ENCODE measurements at places on chromosomes 6 and 20.

GRCh38 chr6:73556836-73557235 is 36.0 kb upstream of the EEF1A1 start:
- DNase-seq = no peak

- peak; percentile 74 for DNase-seq
Observed at GRCh38 chr6:81753711-81754577, 1.5 kb upstream of the TENT5A start.

- no peak for DNase-seq
Observed at GRCh38 chr20:39066471-39067242, 104.5 kb downstream of the DHX35 start.

GRCh38 chr6:7115543-7116231 is 7.9 kb downstream of the RREB1 start:
- DNase-seq = no peak

DNA sequence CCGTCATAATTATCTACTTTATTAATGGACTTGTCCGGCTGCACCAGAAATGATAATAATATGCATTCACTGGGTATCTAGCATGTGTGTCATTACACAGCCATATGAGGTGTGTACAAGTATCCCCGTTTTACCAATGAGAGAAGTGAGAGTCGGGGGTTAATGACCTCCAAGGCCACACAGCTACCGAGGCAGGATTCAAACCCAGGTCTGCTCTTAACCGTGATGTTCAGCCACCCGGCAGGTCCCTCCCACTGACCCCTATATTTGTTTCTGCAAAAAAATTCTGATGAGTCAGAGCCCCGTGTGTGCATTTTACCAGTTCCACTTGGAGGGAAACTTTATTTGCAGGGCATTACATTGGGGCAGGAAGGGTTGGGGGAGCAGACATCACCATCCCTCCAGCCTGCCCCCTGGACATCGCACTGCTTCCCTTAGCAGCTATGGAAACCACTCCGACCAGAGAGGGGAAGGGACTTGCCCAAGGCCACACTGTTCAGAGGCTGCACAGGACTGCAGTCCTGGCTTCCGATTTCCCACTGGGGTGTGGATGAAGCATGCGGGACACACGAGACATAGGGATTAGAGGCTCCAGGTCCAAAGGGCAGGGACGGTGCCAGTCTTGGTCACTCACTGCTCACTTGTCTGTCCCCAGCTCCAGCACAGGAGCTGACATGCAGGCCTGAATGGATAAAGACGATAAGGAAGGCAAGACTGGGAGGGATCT is 10.1 kb upstream of the SRC start:
- no peak for DNase-seq

- DNase-seq = no peak
Observed at GRCh38 chr6:5869261-5869660, 137.5 kb downstream of the NRN1 start.

DNA sequence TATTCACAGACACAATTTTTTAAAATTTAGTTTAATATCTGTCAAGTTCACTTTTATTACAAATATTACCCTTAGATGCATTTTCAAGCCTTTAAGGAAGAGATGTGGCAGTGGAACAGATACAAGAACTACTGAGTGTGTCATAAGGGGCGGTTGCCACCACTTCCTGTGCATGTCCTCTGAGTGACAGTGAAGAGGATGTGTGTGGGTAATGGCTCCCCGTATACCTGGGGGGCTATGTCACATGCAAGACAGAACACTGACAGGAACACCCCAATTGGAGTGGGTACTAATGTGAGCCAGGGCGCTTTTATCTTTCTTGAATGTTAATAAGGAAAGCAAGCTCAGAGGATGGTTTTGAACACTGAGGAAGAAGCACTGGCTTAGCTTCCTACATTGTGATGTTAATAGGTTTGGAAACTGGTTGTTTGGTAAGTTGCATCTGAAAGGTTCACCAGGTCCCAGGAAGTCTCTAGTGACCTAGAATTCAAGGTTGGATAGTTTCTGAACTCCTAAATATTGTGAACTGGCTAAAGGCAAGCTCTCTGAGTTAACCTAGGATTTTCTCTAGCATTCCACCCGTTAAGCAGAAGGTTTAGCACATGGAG is 83.4 kb upstream of the ASF1A start:
- peak; percentile 53 for DNase-seq

DNA sequence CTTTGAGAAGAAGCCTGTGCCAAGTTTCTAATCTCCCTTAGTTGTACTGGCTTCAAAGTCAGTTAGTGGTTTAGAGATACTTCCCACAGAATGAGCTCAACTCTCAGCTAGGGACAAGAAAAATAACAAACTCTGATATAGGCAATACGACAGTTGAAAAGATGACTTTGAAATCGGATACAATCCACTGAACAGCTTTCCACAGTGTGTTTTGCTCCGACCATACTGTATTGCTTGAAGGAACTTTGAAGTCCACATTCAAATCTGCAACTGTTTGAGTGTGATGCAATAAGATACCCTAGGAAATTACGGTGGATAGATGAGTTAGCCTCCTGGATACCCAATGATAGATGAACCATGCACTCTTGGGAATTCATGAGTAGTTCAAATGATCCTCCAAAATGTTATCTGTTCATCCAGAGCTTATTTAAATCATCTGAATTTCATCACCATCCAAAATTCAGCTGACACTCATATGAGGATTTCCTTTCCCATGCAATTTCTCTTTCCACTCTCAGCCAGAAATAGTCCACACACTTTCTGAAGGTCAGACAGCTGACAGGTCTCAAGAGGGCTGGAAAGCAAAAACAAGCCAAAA is 443.8 kb downstream of the HAO1 start:
- no peak for DNase-seq

- DNase-seq = no peak
Observed at GRCh38 chr6:44967481-44967880, 360.6 kb upstream of the RUNX2 start.

GRCh38 chr6:4185419-4185818 is 50.0 kb upstream of the ECI2 start:
- no peak for DNase-seq

- no peak for DNase-seq
Observed at GRCh38 chr6:24520929-24521546, 26.3 kb downstream of the ALDH5A1 start.

DNA sequence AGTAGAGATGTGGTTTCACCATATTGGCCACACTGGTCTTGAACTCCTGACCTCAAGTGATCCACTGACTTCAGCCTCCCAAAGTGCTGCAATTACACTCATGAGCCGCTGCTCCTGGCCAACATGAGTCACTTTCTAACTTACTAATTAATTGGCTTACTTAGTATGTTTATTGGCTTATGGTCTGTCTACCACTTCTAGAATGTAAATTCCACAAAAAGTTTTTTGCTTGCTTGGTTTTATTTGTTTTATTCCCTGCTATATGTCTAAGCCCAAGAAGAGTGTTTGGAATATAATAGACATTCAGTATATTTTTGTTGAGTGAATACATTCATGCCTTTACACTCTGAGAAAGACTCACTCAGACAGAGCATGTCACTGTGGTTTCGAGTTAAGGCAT is 86.0 kb downstream of the SAMD3 start:
- no peak for DNase-seq

DNA sequence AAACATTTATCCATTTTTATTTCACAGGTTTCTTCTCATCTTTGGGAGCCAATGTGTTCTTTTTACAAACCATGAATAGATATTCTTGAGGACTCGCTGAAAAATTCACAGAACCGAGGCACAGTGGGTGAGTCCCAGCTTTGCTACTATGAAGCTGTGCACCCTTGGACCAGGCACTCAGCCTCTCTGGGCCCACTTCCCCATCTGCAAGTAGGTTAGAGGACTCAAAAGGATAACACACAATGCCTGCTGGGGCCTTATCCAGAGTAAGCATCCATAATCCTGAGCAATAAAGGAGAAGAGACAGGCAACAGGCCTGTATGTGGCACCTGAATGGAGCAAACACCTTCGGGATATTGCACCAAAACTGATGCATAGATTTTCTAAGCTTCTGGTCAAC is 153.3 kb downstream of the PREX1 start:
- DNase-seq = no peak

GRCh38 chr6:138007014-138007472 is 100.2 kb downstream of the PERP start:
- no peak for DNase-seq

DNA sequence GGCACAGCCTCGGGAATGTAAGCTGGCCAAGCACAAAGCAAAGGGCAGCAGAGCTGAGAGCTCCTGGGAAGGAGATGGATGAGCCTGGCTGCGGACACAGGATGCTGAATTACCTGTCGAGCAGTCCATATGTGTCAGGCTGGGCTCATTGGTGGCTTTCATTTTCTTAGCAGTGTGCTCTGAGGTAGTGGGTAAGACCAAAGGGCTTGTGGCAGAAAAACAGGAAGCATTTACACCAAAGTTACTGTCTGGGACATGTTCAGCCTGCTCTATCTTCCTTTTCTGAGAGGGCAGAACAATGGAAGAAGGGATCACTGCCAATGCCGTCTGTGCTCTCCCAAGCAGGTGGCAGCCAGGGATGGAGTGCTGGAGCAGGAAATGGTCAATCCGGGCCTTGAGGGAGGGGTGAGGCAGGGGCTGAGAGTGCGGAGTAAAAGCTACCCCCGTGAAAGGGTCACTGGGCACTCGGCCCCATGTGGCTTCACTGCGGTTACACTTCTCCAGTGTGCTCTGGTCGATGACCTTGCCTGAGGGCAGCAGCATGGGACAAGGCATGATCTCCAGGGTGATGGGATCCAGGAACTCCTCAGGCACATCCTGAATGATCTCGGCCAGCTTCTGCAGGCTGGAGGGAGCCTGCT is 36.9 kb upstream of the AVP start:
- DNase-seq = no peak

DNA sequence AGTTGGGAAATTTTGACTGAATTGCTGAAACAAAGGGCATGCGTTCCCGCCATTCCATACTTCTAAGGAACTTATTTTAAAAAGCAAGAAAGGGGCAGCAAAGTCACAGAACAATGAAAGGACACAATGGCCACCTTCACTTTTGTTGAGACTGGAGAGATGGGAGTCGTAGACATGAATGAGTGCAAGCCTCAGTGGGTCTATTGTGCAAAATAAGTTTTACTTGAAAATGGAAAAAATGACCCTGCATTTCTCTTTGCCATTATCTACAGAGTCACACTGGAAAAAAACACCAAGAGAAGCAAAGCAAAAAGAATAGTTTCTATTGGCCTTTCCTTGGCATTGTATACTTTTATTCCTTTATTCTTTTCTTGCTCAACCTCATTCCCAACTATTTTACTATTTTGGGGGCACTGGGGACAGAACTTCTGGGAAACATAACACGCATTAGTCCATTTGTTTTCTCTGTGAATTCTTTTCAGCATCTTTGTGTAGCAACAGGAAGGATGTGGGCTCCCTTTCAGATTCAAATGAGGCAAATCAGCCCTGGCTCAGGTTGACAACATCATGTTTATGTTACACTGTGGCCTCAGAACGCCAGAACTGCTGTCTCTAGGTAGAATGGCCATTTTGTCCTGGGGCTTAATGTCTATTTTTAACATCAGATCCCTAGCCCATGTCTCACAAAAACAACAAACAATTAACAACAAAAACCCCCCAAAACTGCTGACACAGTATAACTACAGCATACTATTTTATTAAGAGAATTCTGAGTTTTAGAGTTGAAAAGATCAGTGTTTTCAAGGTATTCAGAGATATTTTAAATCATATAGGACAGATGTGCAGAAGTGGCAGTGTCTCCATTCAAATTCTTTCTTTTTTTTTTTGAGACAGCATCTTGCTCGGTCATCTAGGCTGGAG is 122.2 kb downstream of the FYN start:
- no peak for DNase-seq

- no peak for DNase-seq
Observed at GRCh38 chr6:68108233-68108835, 526.7 kb upstream of the ADGRB3 start.

GRCh38 chr6:79082304-79082703 is 4.2 kb upstream of the PHIP start:
- DNase-seq = no peak

DNA sequence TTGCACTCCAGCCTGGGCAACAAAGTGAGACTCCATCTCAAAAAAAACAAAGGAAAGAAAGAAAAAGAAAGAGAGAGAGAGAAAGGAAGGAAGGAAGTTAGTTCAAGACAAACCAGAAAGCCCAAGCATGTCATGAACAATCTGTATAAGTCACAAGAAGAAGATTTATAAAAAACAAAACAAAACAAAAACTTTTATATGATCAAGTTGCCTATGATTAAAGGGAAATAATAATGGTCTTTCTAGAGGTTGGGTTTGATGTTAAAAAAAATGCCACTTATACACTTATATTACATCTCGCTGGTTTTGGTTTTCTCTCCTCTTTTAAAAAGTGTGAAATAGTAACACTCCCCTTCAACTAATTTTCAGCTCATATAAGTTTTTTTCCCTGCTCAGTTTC is 146.2 kb upstream of the CARMIL1 start:
- DNase-seq = no peak

GRCh38 chr6:157571950-157572349 is 191.0 kb downstream of the ZDHHC14 start:
- DNase-seq = no peak

DNA sequence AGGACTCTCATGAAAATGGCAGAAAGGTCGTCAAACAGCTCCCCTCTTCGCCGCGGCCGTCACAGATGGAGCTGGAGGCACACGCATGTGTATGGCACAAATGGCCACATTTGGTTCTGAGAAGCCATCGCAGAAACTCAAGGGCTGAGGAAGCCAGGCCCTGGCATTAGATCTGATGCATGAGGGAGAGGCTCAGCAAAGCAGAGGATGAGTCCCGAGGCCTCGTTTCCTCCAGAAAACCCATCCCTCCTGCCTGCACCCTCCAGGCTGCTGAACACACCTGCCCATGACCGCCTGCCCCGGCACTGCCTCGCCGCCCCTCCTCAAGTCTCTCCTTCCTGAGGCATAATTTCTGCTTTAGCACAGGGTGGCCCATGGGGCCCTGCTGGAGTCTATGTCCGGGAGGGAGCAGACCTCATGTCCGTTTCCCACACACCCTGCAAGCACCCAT is 240.3 kb downstream of the DLL1 start:
- DNase-seq = no peak

- no peak for DNase-seq
Observed at GRCh38 chr6:53282741-53283140, 66.0 kb downstream of the ELOVL5 start.

DNA sequence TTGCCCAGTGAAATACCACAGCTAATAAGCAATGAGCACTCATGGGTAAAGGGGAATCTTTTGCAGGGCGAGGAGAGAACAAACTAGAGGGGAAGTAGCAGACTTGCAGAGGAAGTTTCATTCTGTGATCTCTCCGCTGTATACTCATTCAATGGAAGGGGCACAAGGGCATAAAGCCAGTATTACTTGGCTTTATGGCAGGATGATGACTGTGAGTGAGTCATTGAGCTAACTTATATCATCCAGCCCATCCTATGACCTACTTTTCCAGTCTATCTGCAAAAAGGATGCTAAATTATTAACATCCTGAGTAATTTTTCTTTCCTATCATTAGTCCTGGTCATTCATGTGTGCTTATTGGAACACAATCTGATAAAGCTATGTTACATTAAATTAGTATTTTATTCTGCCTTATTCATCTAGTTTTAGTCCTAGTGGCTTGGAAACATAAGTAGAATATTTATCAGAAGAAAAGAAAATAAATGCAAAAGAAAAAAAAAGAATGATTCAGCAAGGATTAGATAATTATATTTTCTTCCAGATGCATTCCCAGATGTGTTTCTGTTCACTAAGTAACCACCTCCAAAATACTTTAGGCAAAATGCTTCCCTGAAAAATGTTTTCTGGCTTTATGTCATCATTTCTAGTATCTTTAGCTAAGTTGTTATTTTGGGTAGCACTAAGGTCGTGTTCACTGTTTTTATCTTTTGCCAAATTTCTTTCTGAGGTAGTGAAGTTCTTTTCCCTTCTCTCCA is 471.7 kb downstream of the CDKAL1 start:
- DNase-seq = no peak

- DNase-seq = no peak
Observed at GRCh38 chr20:60101891-60102281, 143.7 kb downstream of the CDH26 start.
